Stimulated activated CD4-positive, alpha-beta T cell treated with anti-CD3 and anti-CD28 coated beads, Interleukin-4, amount 100 ng/mL, for 48 hours (primary cell): ENCODE measurements at places on chromosomes 4 and X.
A peak's percentile ranks its signal among the peaks of the same experiment; 100 is the strongest.

- no peak for DNase-seq
Measured at GRCh38 chrX:13364230-13364857, 44.5 kb upstream of the ATXN3L start.

- no peak for DNase-seq
Measured at GRCh38 chr4:55303760-55304165, 42.3 kb upstream of the SRD5A3 start.

- no peak for DNase-seq
Measured at GRCh38 chr4:139847602-139848001, 182.0 kb downstream of the MGST2 start.

GRCh38 chr4:55554453-55555030, 7.8 kb upstream of the CLOCK start:
- DNase-seq, result no peak

DNA sequence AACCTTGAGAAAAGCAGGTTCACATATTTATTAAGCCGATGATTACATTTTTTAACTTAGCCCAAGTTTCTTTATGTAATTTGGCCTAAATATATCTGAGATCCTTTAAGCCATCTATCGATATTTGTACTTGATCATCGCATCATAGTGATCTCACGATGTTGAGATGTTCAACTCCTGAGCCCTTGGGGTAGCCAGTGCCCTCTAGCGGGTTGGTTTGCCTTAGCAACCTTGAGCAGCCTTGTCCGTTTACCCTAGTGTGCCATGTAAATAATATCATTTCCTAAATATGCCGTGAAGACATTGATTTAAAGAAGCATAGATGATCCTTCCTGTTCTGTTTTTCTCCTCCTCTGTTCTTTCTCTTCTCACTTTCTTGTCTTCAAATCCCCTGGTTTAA, 432.2 kb downstream of the RPA4 start:
- no peak for DNase-seq

GRCh38 chr4:173194157-173194556, 25.5 kb downstream of the GALNT7 start:
- no peak for DNase-seq

- DNase-seq, result no peak
Measured at GRCh38 chr4:26991057-26991456, 130.4 kb downstream of the STIM2 start.

- no peak for DNase-seq
Measured at GRCh38 chrX:151701531-151701930, 6.3 kb downstream of the PRRG3 start.

- no peak for DNase-seq
Measured at GRCh38 chr4:156523492-156523891, 448.1 kb downstream of the PDGFC start.

- DNase-seq, result no peak
Measured at GRCh38 chr4:39083164-39083563, 21.1 kb downstream of the KLHL5 start.

DNA sequence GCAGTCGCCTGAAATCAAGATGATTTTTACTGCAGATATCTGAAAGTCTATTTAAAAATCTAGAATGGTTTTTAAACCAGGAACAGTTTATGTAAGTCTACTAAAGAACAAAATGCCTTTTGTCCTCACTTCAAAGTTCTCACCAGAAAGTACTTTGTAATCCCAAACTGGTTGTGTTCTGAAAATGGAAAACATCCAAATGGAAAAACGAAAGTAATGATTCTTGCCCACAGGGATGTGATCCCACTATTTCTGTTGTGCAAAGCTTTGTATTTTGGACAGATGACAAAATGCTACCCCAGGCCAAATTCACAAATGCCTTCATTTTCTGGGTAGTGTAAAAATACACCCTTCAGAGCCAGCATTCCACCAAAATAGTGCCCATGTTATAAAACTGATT, 265.5 kb upstream of the FTHL17 start:
- no peak for DNase-seq

DNA sequence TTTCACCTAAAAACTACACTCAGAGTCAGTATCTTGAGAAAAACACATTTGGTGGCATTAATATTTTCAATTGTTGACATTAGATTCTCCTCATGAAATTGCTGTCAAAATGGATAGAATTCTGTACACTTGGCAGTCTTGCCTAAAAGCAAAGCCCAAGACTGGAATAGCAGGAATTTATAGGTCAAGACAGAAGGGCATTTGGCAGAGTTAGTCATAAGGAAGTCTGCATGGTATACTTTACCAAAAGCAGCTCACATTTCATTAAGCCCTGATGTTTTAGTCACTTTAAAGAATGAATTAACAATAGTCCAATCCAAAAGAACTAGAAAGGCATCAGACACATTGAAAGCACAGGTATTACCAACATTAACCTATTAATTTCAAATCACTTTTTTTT, 7.1 kb downstream of the CCDC160 start:
- no peak for DNase-seq

- no peak for DNase-seq
Measured at GRCh38 chr4:165986956-165987698, 114.1 kb downstream of the TLL1 start.

DNA sequence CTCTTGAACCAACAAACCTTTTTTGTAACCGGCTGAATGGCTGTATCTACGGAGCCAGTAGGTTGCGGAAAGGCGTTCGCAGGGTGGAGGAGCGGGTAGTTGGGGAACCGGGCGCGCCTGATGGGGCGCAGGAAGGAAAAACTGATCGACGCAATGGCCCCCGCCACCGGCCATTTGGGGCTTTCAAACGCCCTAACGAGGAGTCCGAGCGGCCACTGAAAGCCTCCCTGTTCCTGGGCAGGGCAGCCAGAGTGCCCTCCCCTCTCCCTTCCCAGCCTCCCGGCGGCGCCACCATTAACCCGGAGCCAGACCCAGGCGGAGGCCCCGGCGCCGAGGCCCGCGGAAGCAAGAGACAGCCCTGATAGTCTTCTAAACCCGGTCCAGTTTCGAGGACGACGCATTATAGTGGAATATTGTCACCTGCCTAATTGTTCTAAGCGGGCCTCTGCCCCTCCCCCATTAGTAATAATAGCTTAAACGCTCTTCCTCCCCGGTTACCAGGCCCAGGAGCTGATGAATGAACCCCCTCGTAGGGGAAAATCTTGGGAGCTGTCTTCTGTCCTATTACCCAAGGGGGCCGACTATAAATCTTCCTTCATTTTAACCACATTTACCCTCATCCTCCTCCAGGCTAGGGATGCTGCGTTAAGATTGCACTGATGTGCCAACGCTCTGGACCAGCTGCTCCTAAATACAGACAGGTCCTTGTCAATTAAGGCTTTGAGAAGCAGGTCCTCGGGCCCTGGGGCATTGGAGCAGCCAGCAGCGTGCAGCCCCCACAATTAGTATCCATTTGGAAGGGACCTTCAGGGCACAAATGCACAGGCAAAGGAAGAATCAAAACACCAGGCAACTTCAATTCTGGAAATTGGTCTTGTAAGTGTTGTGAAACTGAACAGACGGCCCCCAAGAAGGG, 61.6 kb upstream of the TMEM33 start:
- DNase-seq, result no peak

GRCh38 chrX:22742174-22742573, 257.6 kb upstream of the DDX53 start:
- no peak for DNase-seq

GRCh38 chr4:160180211-160180610, 1077.3 kb downstream of the RAPGEF2 start:
- DNase-seq, result no peak

GRCh38 chrX:71618303-71618721, at the start of gene CXCR3:
Gene CXCR3 (minus strand): TSS chrX:71618511. CDS start chrX:71618449, 62 bp downstream.
- DNase-seq, result peak; percentile 45

- DNase-seq, result no peak
Measured at GRCh38 chr4:73662709-73663546, 42.7 kb upstream of the RASSF6 start.

DNA sequence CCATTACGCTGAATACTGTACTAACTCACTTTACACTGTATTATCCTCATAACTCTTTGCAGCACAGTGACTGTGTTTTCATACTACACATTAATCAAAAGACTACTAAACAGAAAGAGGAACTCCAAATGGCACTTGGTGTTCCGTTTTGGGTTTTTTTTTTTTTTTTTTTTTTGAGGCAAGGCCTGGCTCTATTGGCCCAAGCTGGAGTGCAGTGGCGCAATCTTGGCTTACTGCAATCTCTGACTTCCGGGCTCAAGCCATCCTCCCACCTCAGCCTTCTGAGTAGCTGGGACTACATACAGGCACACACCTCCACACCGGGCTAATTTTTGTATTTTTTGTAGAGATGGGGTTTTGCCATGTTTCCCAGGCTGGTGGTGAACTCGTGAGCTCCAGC, 10.7 kb downstream of the KLHL8 start:
- no peak for DNase-seq
